GM13976 (cell line): ENCODE measurements at places on chromosomes 11 and 22.
A peak's percentile ranks its signal among the peaks of the same experiment; 100 is the strongest.

DNA sequence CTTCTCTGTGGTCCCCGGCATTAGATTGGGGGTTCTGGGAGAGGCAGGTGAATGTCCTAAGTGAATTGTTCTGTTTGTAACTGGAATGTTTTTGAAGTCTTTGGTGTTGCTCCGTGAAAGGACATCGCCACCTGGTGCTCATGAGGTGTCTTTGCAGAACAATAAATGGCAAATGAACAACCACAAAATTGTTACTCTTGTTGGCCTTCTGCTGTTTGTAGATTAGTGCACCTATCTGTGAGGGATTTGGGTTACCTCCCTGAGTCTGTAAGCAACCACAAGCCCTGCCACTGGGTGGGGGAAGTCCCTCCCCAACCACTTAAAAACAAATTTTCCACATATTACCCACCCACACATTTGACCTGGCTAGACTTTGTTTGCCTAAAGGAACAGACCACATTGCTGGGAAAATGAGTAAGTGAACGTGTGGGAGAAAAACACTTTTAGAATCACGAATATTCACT, 4.7 kb downstream of the MPEG1 start:
- DNase-seq, result peak; percentile 64

DNA sequence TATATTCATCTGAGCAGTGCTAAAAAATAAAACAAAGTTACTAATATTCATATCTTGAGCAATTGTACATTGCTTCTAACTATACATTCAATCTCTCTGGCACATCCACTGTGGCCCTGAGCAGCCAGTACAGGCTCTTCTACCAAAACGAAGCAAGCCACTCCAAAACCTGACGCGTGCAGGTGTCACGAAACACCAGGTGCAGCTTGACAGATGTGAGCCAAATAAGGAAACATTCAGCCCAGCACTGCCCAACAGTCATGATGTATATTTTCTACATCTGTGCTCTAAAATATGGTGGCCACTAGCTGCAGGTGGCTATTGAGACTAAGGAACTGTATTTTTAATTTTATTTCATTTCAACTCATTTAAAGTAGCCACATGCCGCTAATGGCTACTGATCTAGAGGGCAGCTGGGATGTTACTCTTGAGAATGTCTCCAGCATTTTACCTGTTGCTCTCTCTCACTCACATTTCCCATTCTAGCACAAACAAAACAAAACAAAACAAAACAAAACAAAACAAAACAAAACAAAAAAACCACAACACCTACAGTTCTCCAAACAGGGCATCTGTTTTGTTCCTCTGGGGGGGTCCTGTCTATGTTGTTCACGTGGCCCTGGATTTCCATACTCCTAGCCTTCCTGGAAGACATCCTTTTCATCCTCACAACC, 77.7 kb downstream of the LARGE1 start:
- DNase-seq, result no peak

- DNase-seq, result no peak
These were observed 14.9 kb upstream of the CADM1 start for GRCh38 chr11:115518983-115519628.

DNA sequence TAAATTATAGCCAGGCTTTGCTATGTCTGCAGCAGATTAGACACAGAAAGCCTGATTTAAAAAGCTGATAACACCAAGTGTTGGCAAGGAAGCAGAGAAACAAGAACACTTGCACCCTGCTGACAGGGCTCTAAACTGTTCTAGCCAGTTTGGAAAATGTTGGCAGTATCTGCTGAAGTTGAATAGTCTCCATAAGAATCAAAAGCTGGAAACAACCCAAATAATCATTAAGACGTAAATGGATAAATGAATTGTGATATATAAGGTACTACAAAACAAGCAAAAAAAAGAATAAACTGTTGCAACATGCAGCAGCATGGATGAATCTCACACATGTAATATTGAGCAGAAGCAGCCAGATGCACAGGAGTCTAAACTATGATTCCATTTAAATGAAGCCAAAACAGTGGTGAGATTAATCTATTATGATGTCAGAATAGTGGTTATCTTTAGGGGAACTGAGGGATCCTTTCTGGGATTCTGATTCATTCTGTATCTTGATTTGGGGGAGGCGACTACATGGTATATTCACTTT, 40.4 kb upstream of the ADORA2A start:
- DNase-seq, result no peak

DNA sequence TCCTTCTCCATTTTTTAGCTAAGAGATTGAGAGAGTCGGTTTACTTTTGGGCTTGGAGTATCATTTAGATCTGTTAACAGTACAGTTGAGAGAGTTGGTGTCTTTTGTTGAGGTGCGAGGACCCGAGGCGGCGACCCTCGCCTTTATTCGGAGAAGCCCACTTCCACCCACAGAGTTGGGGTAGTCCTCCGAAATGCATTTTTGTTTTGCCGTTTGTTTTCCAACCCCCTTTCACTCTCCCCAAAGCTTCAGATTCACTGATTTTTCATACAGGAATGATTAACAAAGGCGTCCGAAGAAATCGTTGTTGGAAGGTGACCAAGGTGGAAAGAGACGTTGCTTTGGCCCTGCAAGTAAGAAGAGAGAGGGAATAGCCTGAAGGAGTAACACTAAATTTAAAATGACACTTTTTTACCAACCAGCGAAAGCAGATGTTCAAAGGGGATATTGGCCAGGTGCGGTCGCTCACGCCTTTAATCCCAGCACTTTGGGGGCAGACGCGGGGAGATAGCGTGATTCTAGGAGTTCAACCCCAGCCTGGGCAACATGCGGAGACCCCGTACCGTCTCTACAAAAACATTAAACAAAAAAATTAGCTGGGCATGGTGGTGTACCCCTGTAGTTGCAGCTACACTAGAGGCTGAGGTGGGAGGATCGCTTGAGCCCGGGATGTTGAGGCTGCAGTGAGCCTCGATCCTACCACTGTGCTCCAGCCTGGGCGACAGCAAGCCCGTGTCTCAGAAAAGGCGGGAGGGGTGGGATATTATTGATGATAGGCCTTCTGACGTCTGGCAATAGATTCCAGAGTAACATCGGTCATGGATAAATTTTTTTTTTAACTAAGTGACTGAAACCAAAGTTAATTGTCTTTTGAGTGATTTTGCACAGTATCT, 899 bp upstream of the RAB30 start:
- DNase-seq, result no peak

DNA sequence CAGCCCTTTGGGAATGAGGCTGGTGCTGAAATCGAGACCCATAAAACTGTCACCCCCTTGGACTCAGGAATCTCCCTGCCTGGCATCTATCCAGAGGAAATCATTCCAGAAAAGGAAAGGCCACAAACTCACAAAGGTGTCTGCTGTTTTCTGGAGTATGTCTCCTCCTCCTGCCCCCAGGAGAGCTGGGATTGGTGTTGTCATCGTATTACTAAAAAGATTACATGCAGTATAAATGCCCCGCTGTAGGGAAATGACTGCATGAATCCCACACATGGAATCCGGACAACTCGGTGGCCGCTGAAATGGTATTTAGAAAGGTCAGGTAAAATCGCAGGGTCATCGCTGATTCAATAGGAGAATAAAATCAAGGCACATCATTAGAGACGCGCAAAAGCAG, 18.9 kb upstream of the RFPL3 start:
- no peak for DNase-seq

DNA sequence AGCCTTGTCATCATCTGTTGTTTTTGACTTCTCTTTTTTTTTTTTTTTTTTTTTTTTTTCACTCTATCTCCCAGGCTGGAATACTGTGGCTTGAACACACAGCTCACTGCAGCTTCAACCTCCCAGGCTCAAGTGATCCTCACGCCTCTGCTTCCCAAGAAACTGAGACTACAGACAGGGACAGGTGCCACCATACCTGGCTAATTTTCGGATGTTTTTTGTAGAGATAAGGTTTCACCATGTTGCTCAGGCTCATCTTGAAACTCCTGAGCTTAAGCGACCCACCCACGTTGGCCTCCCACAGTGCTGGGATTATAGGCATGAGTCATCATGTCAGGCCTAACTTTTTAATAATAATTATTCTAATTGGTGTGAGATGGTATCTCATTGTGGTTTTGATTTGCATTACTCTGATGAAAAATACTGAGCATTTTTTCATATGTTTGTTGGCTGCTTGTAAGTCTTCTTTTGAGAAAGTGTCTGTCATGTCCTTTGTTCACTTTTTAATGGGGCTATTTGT, 51.3 kb upstream of the OR9G4 start:
- no peak for DNase-seq

DNA sequence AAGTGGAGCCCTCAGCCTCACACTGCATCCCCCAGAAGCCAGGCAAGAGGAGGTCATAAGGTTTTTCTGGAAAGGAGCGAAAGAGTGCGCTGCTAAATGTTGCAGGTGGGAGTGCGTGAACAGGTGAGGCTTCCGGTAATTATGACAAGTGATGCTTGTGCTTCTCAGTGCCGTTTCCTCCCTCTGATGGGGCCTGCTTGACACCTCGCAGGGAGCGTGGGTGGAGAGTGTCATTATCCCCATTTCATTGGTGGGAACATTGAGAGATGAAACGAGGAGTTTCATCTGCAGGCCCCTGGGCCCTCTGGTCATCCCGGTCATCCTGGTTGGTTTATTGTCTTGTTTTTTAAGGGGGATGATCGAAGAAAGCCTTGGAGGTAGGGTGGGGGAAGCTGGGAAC, 57.5 kb downstream of the BCR start:
- no peak for DNase-seq

- no peak for DNase-seq
These were observed 70.6 kb upstream of the ZC3H12C start for GRCh38 chr11:110022548-110022947.

GRCh38 chr11:48024635-48025071, 44.3 kb downstream of the PTPRJ start:
- DNase-seq, result no peak

DNA sequence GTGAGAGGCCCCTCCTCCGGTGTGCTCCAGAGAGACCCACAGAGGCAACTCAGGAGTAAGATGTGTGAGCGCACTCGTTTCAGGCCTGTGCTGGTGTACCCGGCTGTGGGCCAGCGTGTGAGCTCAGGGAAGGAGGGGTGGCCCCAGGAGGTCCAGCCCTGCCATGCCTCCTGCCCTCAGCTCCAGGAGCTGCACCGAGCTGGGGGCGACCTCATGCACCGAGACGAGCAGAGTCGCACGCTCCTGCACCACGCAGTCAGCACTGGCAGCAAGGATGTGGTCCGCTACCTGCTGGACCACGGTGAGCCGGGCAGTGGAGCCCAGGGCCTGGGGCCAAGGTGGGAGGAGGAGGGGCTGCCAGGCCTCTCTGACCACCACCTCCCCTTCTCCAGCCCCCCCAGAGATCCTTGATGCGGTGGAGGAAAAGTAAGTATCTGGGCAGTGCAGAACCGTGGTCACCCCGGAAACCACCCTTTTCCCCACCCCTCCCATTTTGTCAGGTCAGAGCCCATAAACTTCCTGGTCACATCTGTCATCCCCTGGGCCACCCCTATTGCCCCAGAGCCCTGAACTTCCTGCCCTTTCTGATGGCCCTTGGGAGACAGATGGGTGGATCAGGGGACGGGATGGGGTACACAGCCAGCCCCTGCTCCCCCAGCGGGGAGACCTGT, 2.5 kb upstream of the MDK start:
- no peak for DNase-seq

GRCh38 chr11:91299980-91300379, 924.6 kb upstream of the FAT3 start:
- DNase-seq, result peak; percentile 6

GRCh38 chr11:58616594-58616993, 5.9 kb upstream of the CNTF start:
- DNase-seq, result no peak

GRCh38 chr11:115672999-115673411, 168.8 kb upstream of the CADM1 start:
- no peak for DNase-seq

GRCh38 chr11:134957540-134958335, 545.7 kb upstream of the B3GAT1 start:
- no peak for DNase-seq

DNA sequence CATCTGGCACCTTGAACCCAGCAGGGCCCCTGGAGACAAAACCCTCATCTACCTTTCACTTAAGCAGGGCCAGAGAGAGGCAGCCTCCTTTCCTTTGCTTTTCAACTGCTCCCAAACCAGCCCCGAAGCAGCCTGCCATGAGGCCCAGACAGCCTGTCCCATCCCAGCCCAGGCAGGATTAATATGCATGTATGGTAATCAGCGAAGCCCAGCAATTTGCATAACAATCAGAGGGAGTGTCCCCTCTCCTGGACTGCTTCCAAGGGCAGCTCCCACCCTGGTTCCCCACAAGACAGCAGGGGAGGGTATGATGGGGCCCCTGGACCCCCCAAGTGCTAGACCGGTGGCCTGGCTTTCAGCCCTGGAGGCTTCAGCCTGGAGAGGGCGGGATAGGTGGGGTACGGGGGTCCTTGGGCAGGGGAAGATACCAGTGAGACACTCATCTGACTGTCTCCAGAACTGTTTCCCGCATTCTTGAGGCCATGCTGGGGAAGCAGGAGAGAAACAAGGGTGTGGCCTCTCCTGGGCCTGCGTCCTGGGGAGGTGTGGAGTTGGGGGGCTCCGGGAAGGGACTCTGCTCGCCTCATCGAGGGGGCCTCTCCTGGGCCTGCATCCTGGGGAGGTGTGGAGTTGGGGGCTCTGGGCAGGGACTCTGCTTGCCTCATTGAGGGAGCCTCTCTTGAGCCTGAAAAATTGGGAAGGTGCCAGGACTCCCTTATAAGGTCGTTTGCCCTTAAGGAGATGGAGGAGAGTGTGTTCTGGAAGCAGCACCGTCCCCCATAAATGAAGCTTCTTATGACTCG, 93.2 kb upstream of the PRR5 start:
- DNase-seq, result no peak

DNA sequence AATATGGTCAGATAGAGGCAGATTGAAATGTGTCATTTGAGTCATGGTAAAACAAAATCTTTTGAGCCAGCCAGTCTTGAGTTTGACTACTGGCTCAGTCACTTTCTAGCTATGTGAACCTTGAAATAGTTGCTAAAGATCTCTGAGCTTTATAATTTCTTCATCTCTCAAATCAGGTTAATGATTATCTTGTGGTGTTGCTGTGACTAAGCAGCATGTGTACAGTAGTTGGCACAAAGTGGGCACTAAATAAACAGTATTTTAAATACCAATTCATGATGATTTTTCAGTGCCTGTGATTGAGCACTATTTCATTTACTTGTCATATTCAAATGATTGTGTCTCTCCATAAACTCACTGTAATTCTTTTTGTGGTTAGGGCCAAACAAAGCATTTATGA, 70.8 kb downstream of the RAB38 start:
- DNase-seq, result no peak

- DNase-seq, result peak; percentile 79
These were observed 79.1 kb upstream of the LMO2 start for GRCh38 chr11:33970984-33971466.

- no peak for DNase-seq
These were observed 39.1 kb upstream of the GLYAT start for GRCh38 chr11:58770627-58771457.

DNA sequence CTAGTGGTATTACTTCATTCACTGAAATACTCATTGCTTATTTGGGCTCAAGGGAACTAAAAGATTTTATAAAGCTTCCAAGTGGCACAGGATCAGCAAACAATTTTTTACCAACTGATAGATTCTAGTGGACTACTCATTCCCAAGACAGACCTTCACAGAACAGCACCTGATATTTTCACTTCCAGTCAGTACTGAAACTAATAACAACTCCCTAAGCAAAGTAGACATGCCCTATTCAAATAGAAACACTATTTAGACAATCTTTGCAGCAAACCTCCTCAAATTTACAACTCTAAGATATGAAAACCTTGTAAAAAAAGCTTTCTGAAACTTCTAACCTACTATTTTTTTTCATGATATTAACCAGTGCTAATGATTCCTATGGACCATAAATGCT, 2345.8 kb downstream of the LRRC4C start:
- no peak for DNase-seq
